Amygdala (tissue), 56 donors: ENCODE measurements at places on chromosomes 7 and 10.

GRCh38 chr7:44072364-44073231 lies 7.2 kb upstream of the PGAM2 start:
- no peak for DNase-seq

- no peak for DNase-seq
Observed at GRCh38 chr10:27253576-27253975, 13.0 kb upstream of the ACBD5 start.

- DNase-seq: no peak
Observed at GRCh38 chr10:9291081-9291480, 1236.6 kb downstream of the GATA3 start.

- DNase-seq: no peak
Observed at GRCh38 chr7:12847001-12847400, 159.6 kb downstream of the ARL4A start.

GRCh38 chr7:142299237-142299781 lies 41.5 kb upstream of the PRSS58 start:
- DNase-seq: no peak

GRCh38 chr7:98266840-98267239 lies 14.6 kb upstream of the BRI3 start:
- DNase-seq: no peak

- no peak for DNase-seq
Observed at GRCh38 chr7:29620556-29620930, 56.9 kb downstream of the PRR15 start.

DNA sequence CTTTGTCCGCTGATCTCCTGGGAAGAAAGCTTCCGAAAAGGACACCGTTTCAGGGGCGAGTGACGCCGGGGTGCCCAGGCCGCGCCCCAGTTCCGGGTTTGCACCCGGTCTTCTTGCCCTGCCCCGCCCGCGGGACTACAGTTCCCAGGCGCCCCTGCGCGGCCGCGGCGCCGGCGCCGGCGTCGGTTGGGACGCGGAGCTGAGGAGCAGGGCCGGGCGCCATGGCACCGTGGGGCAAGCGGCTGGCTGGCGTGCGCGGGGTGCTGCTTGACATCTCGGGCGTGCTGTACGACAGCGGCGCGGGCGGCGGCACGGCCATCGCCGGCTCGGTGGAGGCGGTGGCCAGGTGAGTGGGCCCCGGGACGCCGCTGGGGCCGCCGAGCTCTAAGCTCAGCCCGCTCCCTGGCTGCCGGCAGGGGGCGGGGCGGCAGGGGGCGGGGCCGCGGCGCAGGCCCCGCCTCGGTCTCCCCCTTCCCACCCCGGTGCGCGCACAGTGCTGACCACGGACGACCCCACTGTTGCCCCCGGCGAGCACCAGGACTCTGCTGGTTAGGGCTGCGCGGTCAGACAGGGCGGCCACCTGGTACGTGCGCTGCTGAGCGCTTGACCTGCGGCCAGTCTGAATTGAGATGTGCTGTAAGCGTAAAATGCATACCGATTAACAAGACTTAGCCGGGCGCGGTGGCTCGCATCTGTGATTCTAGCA lies at the start of gene LHPP:
TSS of gene LHPP (plus strand) at position 182 of the 706 bp plus-strand sequence. CDS start at position 222, 40 bp downstream.
- peak; percentile 78 for DNase-seq

- DNase-seq: no peak
Observed at GRCh38 chr10:114313866-114314265, 74.8 kb downstream of the VWA2 start.

DNA sequence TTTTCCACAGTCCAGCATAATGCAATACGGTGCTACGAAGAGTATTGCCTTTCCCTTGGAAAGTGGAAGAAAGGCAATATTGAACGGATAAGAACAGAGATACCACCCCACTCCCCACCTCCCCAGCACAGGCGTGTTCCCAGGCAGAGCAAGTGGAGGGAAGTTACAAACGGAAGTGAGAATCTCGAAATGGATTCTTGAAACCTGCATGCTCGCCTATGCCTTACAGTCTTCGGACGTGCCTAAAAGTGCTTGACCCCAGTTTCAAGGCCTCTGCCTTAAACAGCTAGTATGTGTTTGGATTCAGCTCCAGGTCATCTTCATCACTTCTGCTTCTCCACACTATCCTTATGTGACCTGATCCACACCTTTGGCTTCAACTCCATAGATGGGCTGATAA lies 35.0 kb upstream of the USP6NL start:
- DNase-seq: no peak

- DNase-seq: no peak
Observed at GRCh38 chr10:117830787-117831212, 215.9 kb downstream of the RAB11FIP2 start.

DNA sequence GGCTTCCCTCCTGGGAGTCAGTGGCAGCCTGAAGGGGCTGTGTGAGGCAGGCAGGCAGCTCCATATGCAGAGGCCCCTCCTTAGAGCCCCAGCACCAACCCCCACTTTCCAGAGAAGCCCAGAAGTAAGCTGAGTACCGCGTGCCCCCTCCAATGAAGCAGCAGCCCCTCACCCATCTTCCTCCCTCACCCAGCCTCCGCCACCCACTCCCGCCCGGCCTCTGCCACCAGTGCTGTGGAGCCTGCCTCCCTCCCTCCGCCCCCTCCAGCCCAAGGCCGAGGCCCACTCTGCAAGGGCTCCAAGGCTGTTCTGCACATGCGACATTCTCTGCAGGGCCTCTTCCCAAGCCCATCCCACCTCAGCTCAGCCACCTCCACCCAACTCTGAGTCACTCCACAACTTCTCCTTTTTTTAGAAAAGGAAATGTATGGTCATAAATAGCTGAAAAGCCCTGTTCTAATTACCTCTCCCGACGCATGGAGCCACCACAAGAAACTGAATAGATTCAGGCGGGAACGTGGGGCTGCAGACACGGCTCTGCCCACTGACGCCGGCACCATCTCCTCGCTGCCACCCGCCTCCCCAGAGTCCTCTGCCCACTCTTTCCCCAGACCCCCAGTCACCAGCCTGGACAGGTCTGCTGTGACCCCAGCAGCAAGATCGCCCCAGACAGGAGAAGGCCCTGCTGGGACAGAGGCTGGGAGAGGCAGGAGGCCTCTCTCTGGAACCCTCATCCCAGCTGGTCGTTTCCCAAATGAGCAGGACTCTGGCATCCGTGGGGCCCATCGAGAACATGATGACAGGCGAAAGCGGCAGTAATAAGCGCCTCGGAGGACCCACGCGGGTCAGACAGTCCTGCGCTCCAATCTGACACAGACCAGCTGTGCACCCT lies 213.9 kb downstream of the MAD1L1 start:
- no peak for DNase-seq

DNA sequence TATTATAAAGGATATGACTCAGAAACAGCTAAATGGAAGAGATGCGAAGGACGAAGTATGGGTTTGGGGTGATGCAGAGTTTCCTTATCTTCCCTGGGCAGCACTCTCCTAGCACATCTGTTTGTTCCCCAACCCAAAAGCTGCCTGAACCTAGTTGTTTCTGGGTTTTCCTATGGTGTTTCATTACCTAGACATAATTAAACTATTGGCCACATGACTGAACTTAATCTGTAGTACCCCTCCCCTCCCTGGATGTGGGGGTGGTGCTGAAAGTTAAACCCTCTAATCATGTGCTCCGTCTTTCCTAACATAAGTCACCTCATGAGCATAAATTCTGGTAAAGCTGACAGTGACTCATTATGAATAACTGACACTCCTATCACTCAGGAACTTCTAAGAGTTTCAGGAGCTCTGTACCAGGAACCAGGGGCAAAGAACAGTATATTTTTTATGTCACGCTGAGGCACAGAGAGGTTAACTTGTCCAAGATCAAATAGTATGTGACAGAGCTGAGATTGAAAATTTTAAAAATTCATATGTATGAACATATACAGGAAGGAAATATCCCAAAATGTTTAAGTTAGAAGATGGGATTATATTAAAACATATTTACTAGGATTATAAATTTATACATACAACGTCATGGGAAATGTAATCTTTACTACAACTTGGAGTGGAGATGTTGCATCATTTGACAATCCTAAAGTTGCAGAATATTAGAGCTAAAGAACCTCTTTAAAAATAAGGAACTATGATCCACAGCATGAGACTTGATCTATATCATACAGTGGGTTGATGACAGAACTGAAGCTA lies 4.8 kb downstream of the STRIP2 start:
- DNase-seq: no peak

GRCh38 chr10:71740069-71740653 lies 20.6 kb upstream of the C10orf105 start:
- no peak for DNase-seq

DNA sequence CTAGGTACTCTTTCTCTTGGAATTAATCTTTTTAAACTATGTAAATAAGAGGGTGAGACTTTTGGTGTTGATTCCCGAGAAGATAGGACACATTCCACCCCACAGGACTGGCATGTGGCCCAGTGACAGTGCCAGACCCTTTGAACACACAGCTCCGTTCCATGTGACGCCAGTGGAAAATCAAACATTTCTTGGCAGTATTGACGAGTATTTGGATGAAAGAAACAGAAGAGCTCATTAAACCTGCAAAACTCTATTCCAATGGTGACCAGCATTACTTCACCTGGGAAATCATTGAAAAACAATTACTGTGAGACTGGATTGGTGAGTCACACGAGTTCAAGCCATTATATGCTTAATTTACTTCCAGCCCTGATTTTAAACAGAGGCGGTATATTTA lies 25.8 kb downstream of the AKR1E2 start:
- no peak for DNase-seq

GRCh38 chr7:141181812-141182211 lies 107.9 kb downstream of the TMEM178B start:
- DNase-seq: no peak

DNA sequence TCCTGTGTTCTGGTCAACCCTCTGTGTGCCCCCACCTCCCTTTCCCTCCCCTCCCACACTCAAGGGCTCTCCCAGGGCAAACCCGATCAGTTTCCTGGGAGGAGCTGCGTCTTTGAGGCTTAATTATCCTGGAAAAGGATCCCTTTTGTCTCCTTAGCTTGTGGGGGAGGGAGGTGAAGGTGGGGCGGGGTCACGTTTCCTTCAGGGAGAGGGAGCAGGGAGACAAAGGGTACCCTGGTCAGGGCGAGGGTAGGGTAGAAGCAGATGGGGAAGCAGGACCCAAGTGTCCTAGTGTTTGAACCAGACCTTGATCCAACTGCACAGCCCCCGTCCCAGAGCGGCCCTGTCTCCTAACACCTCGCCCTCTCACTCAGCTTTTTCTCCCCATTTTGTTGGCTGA lies 90.1 kb downstream of the HIF1AN start:
- no peak for DNase-seq

DNA sequence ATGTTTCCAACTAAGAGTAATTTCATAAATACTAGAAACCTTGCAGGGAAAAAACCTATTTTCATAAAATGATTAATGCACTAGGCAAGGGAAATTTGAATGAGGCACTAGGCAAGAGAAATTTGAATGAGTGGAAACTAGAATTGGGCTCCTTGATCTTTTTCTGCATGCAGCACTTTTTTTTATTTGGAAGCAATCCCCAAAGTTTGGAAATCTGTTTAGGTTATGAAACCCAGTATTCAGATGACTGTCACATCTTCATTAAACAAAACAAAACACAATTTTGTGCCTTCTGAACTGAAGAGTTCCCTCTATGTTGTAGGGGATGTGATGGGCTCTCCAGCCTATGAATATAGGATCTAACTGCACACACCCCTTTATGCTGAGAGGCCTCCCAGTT lies 201.9 kb downstream of the BAMBI start:
- DNase-seq: no peak
